ENCODE measurements at places on chromosomes 4 and X. TPM values are rescaled to one million over a fixed set of nuclear protein-coding genes. Genes with fewer than 3 reads are reported as not detected.
A peak's percentile ranks its signal among the peaks of the same experiment; 100 is the strongest.

DNA sequence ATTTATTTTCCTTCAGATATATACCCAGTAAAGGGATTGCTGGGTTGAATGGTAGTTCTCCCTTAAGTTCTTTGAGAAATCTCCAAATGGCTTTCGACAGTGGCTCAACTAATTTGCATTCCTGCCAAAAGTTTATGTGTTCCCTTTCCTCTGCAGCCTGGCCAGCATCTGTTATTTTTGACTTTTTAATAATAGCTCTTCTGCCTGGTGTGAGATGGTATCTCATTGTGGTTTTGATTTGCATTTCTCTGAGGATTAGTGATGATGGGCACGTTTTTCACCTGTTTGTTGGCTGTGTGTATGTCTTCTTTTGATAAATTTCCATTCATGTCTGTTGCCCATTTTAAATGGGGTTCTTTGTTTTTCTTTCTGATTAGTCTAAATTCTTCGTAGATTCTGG lies 375.2 kb downstream of the UBE2NL start:
- no peak for DNase-seq

DNA sequence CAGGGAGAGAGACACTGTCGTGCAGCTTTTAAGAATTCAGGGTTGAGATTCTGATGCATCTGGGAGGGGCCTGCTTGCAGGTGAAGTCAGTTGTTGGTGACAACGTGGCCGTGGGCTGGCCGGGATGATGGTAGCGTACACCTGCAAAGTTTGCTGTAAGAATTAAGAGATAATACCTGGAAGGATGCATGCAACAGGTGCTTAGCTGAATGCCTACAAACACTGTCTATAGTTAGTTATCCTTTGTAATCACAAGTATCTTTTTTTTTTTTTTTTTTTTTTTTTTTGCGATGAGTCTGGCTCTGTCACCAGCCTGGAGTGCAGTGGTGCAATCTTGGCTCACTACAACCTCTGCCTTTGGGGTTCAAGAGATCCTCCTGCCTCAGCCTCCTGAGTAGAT lies 259.6 kb downstream of the ASMT start:
- DNase-seq = no peak

GRCh38 chrX:40628506-40628905 lies 5.3 kb downstream of the MPC1L start:
- no peak for DNase-seq

The HSFX2 gene
- not detected for total RNA-seq

DNA sequence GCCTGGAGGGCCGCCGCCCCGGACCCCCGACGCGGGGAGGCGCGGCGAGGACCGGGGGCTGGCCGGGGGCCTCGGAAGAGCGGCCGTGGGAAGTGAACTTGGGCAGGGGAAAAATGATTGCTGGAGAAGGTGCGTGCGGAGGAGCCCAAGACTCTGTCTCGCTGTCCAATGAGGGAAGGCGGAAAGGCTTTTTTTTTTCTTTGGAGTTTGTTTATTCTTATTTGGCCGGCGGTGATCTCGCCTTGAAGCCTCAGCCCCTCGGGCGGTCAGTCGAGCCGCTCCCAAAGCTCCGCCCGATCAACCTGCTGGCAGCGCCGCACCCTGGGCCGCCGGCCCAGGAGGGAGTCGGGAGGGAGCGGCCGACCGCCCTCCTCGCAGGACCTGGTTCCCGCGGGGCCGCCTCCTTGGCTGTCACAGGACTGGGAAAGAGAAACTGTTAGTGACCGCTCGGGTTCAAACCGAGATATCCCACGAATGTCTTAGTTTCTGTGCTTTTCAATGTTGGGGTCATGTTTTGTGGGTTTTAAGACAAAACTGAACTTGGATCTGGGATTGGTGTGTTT lies 2.5 kb downstream of the CPEB2 start:
- peak; percentile 92 for DNase-seq

All from Right ventricle myocardium superior (tissue), 1 donor.